Ammon's horn (tissue), 1 donor: ENCODE measurements at places on chromosomes 4 and X.
A peak's percentile ranks its signal among the peaks of the same experiment; 100 is the strongest.

GRCh38 chr4:53545942-53546581 is 45.2 kb downstream of the LNX1 start:
- no peak for DNase-seq

DNA sequence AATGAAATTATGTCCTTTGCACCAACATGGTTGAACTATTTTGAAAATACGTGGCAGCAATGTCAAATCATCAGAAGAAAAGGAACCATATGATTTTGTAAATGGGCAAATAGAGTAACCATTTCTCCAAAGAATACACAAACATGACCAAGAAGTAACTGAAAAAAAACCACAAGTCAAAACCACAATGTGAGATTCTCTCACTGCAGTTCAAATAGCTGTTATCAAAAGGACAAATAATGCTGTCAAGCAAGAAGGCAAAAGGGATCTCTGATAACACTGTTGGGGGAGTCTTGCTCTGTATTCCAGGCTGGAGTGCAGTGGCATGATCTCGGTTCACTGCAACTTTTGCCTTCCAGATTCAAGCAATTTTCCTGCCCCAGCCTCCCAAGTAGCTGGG is 280.8 kb upstream of the ZCCHC13 start:
- DNase-seq = no peak

GRCh38 chr4:164027805-164028204 is 533.3 kb downstream of the TMA16 start:
- DNase-seq = no peak

DNA sequence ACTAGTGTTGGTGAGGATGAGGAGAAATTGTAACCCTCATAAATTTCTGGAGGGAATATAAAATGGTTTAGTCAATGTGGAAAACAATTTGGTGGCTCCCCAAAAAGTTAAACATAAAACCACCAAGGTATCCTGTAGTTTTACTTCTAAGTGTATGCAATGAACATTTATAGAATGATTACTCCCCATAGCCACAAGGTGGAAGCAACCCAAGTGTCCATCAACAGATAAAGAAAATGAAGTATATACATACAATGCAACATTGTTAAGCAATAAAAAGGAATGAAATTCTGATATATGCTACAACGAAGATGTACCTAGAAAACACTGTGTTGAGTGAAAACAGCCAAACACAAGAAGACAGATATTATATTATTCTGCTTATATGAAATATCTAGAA is 569.1 kb upstream of the GRID2 start:
- no peak for DNase-seq

DNA sequence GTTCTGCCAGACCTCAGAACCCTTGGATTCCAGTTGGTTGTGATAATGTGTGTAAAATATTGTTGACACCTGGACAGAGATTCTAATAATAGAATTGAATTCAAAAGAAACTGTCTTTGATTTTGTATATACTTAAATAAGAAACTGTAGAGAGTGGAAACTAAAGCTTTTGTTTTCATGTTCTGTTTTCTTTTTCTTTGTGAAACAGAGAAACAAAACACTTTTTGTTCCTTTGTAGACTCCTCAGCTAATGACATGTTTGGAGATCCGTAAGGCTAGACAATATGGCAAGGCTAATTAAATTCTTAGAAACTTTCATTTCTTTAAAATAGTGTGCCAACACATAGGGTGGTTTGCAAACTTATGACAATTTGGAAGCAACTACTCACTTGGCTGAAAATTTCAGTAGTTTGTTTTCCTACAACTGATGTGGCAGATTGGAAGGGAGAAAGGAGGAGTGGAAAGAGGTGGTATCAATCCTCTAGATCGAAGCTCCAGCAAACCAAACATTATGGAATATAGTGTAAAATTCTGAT is 90.9 kb upstream of the FAT1 start:
- no peak for DNase-seq

DNA sequence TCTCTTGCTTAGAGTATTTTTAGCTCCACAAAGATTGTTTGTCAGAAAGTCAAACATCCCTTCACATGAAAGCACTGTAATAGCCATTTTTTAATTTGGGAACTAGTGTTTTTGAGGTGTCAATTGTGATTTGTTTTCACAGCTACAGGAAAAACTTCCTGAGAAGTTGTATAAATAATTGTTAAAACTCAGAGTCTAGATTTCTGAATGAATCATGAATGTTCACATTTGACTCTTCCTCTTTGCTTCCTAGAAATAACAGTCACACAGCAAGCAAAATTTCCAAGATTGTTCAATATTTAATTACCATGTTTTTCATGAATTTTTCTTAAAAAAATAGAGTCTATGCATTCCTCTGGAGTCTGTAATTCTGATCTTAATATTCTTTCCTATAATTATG is 156.9 kb upstream of the SLC7A11 start:
- no peak for DNase-seq

- DNase-seq = no peak
Observed at GRCh38 chrX:44344687-44345086, 1.2 kb upstream of the EFHC2 start.

GRCh38 chr4:27763830-27764525 is 903.3 kb downstream of the STIM2 start:
- DNase-seq = no peak

DNA sequence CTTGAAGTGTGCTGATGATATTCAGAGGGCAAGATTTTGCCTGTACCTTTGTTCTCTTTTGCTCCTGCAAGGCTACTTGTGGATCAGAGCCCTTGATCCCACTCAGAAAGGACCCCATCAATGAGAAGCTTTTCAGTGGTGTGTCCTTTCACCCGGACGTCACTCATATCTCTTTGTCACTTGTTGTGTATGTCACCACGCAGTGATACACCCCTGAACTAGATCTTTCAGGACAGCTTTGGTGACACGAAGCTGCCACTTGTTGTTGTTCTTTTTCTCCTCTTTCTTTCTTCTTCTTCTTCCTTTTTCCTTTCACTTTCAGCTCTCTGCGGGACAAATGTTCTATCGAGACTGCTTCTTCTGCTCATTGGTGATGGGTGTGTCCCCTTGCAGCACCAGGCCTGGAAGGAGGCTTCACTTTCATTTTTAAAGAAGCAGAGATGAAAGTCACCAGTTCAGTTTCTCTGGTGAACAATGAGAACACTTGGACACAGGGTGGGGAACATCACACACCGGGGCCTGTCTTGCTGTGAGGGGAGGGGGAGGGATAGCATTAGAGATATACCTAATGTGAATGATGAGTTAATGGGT is 83.6 kb downstream of the NBDY start:
- no peak for DNase-seq

DNA sequence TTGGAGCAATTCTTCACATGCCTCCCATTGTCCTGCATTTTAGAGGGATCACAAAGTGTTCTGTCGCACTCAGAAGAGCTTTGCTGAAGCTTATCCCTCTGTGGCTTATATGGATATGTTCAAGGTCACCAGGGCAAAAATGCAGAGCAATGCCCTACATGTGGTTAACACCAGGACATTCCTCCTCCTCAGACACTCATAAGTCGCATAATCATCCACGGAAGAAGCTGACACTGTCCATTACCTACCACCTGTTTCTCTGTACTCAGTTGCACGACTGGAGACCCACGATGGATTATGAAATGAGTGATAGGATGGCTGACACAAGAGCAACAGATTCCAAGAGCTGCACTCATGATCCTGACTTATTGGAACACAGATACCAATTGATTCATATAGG is 68.7 kb upstream of the PRDX4 start:
- DNase-seq = no peak

GRCh38 chr4:122671919-122672490 is 51.1 kb upstream of the IL21 start:
- DNase-seq = no peak

DNA sequence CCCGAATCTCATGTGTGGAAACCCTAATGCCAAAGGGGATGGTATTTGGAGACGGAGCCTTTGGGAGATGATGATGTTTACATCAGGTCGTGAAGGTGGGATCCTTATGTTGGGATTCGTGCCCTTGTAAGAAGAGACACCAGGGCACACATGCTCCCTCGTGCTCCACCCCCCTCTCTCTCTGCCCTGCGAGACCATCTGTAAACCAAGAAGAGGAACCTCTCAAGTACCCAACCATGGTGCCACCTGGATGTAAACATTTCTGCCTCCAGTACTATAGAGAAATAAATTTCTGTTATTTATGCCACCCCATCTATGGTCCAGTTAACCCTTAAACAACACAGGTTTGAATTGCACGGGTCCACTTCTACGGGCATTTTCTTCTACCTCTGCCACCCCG is 179.4 kb downstream of the DHRSX start:
- no peak for DNase-seq

GRCh38 chr4:71524756-71525155 is 185.9 kb downstream of the SLC4A4 start:
- no peak for DNase-seq

GRCh38 chr4:185270037-185270436 is 60.6 kb downstream of the SNX25 start:
- no peak for DNase-seq

DNA sequence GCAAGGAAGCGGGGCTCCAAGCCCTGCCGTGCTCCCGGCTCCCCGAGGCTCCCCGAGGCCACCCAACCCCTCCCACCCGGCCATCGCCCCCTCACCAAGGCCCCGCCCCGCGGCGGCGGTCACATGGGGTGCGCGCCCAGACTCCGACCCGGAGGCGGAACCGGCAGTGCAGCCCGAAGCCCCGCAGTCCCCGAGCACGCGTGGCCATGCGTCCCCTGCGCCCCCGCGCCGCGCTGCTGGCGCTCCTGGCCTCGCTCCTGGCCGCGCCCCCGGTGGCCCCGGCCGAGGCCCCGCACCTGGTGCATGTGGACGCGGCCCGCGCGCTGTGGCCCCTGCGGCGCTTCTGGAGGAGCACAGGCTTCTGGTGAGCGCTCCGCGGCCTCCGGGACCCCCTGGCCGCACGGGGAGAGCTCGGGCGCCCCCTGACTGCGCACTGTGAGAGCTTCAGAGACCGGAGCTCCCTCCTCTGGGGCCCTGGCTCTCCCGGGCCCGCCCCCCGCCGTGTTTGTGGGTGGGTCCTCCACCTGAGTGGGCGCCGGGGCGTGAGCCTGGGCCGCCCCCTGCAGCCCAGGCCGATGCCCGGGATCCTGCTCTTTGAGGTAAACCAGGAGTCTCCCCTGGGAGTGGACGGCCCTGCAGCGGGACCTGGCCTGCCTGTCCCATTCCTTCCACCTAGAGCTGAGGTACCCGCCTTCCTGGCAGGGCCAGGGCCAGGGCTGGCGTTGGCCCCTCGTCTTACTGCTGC is at the start of gene IDUA:
Gene IDUA (plus strand): TSS at position 166 of the 745 bp plus-strand sequence. CDS start 41 bp downstream, at position 207.
- peak; percentile 88 for DNase-seq

- no peak for DNase-seq
Observed at GRCh38 chrX:42615161-42615563, 162.8 kb downstream of the PPP1R2C start.

- DNase-seq = peak; percentile 9
Observed at GRCh38 chrX:45771560-45772340, 571.1 kb upstream of the DIPK2B start.

- no peak for DNase-seq
Observed at GRCh38 chr4:135411251-135411650, 1209.7 kb upstream of the PABPC4L start.

- DNase-seq = no peak
Observed at GRCh38 chr4:16222957-16223527, 3.2 kb downstream of the TAPT1 start.

GRCh38 chr4:144782345-144782744 is 136.4 kb downstream of the HHIP start:
- DNase-seq = no peak

DNA sequence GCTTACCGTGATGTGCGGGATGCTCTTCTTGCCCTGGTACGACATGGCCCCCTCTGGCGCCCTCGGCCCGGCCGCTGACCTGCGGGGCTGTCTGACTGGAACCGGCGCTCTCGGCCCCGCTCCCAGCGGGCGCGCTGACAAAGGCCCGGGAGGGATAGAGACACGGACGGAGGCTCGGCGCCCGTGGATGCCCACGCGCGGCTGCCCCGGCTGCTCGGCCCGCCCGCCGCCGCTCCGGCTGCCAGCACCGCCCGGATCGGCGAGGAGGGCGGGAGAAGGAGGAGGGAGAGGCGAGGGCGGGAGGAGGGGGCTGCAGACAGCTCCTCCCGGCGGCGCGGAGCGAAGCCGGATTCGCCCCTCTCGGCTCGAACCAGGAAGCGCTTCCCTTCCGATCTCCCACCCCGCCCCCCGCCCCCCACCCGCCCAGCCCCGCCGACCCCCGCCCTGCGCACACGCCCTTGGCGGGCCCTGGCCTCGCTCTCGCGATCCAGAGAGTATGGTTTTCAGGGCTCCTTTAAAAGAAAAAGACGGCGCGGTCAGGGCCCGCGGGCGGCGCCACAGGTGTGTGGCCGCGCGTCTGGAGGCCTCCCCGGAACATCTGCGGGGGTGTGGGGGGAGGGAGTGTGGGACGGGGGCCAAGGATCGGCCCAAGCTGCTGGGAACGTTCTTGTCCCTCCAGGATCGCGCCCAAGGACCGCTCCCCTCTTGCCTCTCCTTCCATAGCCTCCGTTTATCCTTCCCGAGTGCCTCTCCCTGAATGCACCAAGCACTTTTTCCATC is 4.5 kb downstream of the CRMP1 start:
- DNase-seq = peak; percentile 68

DNA sequence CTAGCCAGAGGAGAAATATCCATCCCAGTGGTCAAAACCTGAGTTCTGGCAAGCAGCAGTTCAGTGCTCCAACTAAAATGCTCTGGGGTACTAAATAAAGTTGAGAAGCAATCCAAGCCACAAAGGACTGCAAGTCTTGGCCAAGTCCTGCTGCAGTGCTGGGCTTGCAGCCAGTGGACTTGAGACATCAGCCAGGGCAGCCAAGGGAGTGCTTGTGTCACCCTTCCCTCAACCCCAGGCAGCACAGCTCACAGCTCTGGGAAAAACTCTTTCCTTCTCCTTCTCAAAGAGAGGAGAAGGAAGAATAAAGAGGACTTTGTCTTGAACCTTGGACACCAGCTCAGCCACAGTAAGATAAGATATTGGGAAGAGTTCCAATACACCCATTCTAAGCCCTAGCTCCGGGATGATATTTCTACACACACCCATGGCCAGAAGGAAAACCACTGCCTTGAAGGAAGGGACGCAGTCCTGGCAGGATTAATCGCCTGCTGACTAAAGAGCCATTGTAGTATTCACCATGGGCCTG is 99.8 kb downstream of the PTCHD1 start:
- DNase-seq = peak; percentile 69

DNA sequence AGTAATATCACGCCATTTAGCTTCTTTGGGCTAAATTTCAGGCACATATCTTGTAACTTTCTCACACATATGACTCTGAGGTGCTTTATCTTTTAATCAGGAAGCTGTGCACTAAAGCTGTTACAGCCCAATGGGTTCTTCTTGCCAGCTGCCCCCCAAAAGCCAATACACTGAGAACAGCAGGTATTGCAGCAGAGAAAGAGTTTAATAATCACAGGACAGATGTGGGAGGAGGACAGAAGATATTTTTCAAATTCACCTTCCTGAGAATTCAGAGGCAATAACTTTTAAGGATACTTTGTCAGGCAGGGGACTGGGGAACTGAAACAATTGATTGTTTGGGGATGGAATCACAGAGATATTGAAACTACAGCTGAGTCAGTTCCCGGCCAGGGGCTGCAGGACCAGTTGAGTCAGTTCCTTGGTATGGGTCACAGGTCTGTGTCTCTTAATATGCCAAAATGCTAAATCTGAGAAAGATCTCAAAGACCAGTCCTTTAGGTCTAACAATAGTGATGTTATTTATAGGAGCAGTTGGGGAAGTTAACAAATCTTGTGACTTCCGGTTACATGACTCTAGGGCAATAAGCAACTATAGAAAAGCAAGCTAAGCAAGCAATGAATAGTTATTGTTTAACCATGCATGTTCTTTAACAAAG is 28.1 kb downstream of the DDIT4L start:
- no peak for DNase-seq

GRCh38 chr4:136927172-136927571 is 605.1 kb downstream of the PCDH18 start:
- DNase-seq = no peak
